Cardiac fibroblast (primary cell): ENCODE measurements at places on chromosomes 1 and 21.

DNA sequence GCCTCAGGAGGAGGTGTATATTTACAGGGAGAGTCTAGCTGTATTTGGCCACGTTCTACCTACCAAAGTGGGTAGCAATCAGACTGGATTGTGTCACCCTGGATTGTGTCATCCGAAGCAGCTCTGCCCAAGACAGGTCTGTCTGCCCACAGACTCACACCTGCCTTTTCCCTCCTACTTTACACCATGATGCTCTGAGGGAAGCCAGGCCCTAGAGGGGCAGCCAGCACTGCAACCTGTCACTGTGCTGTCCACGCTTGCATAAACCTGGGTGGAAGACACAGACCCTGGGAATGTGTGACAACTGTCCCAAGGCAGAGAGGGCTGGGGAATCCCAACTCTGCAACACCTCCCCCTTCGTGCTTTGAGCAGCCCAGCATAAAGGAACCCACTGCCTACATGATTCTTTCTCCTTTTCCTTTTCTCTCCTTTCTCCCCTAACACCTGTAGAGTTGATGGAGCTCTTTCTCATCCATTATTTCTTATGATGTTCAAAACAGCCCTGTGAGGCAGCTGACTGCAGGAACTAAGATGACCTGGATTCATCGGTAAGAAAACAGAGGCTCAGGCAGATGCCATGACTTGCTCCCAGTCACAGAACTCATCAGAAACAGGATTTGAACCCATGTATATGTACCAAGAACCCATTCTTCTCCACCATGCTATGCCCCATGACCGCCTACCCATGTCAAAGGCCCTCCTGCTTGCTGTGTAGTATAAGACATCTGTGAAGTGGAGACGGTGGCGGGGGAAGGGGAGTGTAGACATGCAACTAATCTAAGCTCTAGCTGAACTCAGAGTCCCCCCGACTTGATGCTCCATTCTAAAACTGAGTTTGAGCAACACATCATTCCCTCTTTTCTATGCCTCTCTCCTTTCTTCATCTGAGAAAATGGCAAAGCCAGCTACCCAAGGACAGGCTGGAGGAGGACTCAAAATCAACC, 55.9 kb downstream of the ITPKB start:
- DNase-seq = no peak

DNA sequence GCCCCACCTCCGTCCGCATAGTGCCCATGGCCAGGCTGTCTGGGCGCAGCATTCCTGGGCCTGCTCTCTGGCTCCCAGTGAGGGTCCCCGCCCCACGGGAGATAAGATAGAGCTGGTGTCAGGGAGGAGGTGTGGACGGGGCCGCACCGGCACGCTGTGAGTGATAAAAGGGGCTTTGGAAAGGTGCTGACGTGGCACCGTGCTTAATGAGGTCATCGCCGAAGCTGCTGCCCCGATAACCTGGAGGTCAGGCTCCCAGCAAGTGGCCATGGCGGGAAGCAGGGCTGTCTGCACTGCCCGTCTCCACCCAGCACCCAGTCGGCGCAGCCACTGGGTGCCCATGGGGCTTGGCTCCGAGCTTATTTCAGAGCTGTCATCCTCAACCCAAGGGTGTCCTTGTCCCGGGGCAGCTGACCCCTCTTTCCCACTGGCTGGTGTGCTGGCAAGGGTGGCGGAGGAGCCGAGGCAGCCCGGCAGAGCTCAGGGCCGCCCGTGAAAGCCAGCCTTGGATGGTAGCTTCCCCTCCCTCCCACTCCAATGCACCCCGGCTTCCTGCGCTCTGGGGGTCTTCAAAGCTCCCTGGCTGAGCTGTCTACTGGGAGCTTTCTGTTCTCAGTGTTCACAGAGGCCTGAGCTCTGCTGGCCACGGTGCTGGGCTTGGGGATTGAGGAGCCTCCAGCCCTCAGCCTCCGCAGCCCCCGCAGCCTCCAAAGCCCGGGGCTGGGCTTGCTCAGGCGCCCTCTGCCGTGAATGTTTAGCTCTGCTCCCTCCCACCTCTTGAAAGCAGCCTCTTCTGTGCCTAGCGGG, 105.1 kb upstream of the ARHGEF16 start:
- peak; percentile 43 for DNase-seq

DNA sequence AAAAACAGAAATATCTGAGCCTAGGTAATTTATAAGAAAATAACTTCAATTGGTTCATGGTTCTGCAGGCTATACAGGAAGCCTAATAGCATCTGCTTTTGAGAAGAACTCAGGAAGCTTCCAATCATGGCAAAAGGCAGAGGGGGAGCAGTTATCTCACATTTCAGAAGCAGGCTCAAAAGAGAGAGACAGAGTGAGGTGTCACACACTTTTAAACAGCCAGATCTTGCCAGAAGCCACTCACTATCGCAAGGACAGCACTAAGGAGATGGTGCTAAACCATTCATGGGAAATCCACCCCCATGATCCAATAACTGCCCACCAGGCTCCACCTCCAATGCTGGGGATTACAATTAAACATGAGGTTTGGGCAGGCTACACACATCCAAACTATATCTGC, 25.5 kb downstream of the RGS18 start:
- DNase-seq = no peak

- no peak for DNase-seq
These were observed 1.8 kb upstream of the TBX15 start for GRCh38 chr1:118989878-118990378.

DNA sequence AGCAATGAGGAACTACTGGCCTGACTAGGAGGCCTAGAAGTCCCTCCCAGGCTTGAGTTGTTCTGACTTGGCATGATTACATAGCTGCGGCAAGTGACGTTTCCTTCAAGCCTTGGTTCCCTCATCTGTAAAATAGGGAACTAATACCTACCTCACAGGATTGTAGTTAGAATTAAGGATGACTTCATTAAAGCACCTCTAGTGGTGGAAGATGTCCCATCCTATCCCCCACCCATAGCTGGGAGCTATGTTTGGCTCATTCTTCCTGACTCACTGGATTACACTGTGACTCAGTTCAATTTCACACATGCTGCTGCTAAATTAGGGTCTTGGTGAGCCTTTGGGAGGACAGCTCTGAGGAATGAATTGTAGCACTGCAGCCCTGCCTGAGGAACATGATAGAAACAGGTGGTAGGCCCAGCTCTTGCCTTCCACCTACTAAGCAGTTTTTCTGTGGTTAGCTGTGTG, 6.0 kb upstream of the SHISA4 start:
- peak; percentile 77 for DNase-seq

DNA sequence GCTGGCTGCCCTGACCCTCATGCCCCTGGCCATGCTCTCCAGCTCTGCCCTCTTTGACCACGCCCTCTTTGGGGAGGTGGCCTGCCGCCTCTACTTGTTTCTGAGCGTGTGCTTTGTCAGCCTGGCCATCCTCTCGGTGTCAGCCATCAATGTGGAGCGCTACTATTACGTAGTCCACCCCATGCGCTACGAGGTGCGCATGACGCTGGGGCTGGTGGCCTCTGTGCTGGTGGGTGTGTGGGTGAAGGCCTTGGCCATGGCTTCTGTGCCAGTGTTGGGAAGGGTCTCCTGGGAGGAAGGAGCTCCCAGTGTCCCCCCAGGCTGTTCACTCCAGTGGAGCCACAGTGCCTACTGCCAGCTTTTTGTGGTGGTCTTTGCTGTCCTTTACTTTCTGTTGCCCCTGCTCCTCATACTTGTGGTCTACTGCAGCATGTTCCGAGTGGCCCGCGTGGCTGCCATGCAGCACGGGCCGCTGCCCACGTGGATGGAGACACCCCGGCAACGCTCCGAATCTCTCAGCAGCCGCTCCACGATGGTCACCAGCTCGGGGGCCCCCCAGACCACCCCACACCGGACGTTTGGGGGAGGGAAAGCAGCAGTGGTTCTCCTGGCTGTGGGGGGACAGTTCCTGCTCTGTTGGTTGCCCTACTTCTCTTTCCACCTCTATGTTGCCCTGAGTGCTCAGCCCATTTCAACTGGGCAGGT, 3.8 kb downstream of the GPR61 start:
- no peak for DNase-seq

GRCh38 chr1:172976222-172977041, 74.3 kb downstream of the TNFSF18 start:
- peak; percentile 98 for DNase-seq

GRCh38 chr1:117295001-117295400, 72.2 kb upstream of the MAN1A2 start:
- DNase-seq = no peak

DNA sequence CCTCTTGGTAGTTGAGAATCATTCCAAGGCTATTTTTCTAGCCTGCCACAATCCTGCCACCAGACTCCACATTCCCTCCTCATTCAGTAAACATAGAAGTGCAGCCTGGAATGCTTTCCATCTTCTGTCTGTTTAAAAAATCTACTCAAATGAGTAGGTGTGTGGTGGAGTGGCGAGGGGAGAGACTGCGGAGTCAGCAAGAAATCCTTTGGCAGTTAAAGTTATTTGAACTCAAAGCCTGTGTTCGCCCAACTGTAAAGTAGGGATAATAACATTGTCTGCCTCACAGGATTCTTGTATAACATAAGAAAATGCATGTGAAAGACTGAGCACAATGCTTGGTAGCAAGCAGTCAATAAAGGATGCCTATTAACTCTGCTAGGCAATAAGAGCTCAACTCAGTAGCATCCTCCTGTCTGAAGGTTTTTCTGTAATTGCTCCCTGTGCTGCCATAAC, 22.2 kb upstream of the DPT start:
- no peak for DNase-seq

DNA sequence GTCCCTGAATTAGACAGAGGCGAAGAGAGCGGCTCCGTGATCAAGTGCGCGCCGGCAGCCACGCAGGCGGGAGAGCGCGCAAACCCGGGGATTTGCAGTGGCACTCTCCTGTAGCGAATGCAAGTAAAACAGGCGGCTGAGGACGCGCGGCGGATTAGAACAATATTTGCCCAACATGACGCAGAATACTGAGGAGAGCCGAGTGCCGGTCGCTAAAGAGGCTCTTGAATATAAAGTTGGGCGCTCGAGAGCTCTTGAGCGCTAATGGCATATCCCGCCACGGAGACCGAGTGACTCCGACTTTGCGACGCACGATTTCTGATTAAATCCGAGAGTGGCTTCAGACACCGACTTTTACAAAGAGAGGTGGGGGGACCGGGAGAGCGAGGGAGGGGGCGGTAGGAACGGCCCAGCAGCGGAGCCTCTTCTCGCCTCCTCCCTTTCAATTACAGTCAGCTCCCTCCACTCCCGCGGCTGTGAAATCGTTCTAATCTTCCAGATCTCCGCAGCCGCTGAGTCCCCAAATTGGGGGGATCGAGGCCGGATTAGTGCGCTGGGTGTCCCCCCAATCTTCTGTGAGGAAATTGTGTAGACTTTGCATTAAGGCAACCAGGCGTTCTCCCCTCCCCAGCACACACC, 2.3 kb downstream of the PAX7 start:
- no peak for DNase-seq

- no peak for DNase-seq
These were observed 59.9 kb downstream of the TP53BP2 start for GRCh38 chr1:223785808-223786207.

GRCh38 chr1:165698761-165699052, 345 bp upstream of the ALDH9A1 start:
- DNase-seq = no peak

DNA sequence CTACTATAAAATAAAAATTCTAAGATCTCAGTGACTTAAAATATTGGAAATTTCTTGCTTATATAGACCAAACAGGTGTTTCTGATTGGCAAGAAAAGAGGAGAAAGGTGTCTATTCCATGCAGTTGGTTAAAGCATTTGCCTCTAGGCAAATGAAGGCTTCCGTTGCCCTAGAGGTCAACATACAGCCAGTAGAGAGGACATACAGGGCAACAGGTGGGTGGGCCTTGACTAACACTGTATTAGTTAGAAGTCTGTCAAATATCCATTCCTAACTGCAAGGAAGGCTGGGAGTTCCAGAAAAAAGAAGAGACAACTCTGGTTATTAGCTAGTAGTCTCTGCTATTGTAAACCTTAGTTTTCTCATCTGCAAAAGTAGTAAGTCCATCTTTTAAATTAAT, 43.0 kb downstream of the TNFSF4 start:
- no peak for DNase-seq

DNA sequence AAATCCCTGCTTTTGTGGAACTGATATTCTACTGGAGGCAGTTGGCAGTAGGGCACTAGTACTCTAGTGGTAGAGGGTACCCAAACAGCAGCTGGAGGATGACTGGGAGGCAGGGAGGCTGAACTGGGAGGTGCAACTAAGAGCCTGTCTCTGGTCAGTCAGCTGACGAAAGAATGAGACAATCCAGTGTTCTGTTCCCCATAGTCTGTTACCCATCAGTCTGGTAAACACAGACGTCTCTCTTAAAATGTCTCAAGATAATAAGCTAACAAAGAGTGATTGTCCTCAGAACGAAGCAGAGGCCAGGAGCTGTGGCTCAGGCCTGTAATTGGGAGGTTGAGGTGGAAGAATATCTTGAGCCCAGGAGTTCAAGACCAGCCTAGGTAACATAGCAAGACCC, 30.4 kb downstream of the TFAP2E start:
- DNase-seq = no peak

DNA sequence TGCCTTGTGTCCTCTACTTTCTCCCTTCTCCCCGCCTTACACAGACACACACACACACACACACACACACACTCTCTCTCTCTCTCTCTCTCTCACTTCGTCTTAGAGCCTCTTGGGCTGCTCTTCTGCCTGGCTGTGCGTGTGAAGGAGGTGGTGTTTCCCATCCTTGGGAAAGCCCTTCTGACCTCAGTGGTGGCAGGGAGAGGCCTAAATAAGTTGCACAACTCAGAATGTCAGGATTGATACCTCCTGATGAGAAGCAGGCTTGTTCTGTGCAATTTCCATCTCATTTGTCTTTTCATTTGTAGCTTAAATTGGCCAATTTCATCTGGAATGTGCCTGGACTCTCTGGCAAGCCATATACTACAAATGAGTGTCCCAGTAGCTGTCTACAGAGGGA, 25.0 kb downstream of the LRRN2 start:
- peak; percentile 44 for DNase-seq

- peak; percentile 41 for DNase-seq
These were observed 42.1 kb downstream of the YARS1 start for GRCh38 chr1:32774950-32775634.

GRCh38 chr1:227541796-227542152, 21.6 kb upstream of the ZNF678 start:
- no peak for DNase-seq

- DNase-seq = no peak
These were observed 37.2 kb downstream of the SCCPDH start for GRCh38 chr1:246761396-246761795.

GRCh38 chr1:178124115-178124514, 30.2 kb downstream of the RASAL2 start:
- DNase-seq = no peak

DNA sequence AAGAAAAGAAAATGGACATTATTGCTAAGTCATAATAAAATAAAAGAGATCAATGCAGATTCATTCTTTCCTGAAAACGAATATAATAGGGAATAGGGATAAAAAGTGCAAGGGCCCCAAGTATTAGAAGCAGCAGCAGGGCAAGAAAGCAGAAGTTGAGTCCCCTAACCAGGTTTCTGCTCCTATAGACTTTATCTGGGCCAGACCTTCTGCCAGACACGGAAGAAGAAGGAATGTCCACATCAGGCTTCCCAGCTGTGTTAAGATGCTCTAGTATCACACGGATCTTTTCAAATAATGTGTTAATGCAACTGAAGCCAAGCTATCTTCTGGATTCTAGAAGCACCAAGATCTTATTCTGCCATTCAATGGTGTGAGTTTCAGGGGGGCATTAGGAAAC, 26.9 kb downstream of the CD244 start:
- DNase-seq = no peak

GRCh38 chr1:23601968-23602876, 42.9 kb upstream of the ID3 start:
- DNase-seq = no peak

GRCh38 chr1:43038232-43038935, 79.7 kb upstream of the SLC2A1 start:
- DNase-seq = no peak

GRCh38 chr1:40774266-40774998, 9.2 kb upstream of the KCNQ4 start:
- peak; percentile 41 for DNase-seq

- DNase-seq = no peak
These were observed 124.6 kb downstream of the GABPA start for GRCh38 chr21:25859235-25859929.
